Neuronal stem cell (in vitro differentiated cells): ENCODE measurements at places on chromosomes 2 and 18.

DNA sequence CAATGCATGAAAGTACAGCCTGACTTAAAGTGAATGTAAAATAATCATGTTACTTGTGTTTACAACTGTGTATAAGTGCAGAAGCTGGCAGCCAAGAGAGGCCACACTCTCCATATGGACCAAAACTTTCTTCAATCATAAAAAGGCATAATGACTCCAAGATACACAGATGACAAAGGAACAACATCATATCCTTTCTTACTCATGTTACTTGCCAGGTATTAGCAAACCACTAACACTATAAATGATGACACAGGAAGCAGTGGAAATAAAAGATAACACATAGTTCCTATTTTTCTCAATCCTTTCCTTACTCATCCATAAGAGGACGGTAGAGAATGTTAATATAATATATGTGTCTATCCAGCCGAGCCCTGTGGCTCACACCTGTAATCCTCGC, 400.0 kb upstream of the CDH2 start:
- no peak for DNase-seq

DNA sequence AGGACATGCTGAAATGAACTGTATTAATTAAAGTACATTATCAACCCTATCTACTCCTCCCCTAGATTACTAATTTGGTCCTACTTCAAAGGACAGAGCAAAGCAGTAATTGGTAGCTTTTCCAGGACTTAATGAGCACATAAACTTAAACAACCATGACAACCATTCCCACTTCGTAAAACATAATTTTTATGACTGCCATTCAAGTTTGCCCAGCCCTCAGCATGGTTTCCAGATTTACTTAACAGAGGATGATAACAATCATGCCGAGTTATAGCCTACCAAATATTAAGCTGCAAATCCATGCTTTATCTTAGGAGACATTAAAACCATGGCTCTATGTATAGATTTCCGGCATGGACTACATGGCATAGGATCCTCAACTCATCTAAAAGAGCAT, 401.1 kb upstream of the CHAC2 start:
- DNase-seq: no peak

GRCh38 chr2:238255636-238256035, 15.8 kb upstream of the HES6 start:
- no peak for DNase-seq

DNA sequence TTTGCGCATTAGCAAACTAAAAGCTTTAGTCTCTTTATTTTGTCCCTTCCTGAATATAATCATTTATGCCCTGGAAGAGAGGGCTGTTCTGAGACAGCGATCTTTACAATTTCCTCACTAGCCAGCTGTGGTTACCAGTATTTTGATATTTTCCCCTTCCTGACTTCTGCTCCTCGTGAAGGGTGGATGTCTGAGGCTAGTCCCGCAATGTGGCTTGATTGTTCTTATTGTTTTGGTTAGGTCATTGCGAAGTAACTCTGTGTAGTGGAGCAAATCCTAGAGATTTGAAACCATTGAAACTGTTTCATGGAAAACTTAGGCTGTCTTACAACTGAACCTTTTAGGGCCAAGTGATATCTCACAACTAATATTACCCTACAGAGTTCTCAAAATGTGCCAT, 2.4 kb downstream of the MRPL33 start:
- DNase-seq: no peak

DNA sequence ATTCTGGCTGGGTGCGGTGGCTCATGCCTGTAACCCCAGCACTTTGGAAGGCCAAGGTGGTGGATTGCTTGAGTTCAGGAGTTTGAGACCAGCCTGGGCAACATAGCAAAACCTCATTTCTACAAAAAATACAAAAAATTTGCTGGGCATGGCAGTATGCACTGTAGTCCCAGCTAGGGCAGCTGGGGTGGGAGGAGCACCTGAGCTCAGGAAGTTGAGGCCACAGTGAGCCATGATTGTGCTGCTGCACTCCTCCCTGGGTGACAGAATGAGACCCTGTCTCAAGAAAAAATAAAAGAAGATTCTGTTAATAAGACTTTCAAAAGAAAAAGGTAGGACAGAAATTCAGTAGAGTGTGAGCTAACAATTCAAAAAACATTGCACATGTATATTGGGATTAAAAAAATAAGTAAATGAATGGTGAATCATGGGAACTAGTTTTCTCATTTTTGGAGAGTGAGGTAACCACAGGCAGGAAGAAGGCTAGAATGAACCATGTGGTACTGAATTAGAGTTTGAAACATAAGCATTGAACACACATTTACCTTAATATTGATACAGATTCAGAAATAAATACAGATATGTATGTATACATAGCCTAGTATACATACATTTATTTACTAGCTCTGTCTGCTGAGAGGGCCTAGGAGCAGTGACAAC, 53.5 kb downstream of the NCOA1 start:
- no peak for DNase-seq

DNA sequence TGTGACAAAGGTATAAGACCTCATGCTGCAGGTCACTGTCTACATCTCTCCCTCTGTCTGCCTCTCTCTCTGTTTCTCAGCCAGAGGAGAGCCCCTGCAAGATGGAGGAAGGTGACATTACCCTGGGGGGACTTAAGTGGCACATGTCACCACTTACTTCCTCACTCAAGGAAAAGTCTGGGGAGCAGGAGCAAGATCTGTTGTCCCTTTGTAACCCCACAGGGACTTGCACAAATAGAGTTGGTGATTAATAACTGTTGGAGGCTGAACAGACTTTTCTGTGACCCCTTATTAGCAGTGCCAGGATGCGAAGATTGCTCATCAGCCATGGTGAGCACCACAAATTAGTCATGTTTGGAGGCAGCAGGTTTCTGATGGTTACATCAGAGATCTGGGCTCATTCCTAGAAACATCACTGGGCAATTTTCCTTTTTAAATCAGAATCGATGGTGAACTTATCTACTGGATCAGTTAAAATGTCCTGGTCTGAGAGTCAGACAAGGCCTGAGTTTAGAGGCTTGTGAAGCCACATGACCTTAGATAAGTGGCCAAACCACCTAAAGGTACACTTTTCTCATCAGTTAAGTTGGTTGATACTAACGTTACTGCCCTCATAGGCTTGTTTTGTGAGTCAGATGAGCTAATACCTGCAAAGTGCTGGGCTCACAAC, 81.2 kb upstream of the LTBP1 start:
- DNase-seq: no peak

GRCh38 chr18:57197261-57197660, 50.4 kb downstream of the BOD1L2 start:
- DNase-seq: no peak

GRCh38 chr2:39805936-39806608, 27.0 kb upstream of the THUMPD2 start:
- DNase-seq: no peak

DNA sequence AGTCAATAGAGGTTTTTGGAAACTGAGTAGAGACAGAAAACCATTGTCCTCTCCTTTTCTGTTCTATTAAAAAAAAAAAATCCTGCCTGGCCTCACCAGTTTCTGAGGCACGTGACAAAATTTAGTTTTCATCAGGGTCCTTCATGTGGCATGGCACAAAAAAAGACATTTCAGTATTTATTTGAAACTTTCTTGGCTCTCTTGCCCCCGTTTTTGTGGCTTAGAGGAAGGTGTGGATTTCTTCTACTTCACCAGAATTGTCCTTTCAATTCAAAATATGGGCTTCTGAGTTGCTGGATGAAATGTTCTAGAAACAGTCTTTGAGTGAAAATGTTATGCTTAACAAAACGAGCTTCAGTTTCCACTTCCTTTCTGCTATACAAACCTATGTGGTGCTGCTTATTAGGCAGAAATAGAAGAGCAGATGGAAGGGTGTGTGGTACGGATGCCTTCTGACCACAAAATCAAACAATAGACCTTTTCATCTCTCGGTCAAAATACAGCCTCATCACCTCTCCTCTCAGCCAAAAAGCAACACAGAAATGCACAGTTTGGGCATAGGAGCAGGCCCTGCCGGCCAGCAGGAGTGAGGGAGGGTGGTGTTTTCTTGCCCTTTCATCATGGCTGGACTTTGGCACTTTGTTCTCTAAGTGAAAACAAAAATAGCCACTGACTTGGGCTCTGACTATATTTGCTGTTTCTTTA, 89.2 kb downstream of the SH3RF3 start:
- no peak for DNase-seq

GRCh38 chr2:120586507-120587278, 149.0 kb upstream of the GLI2 start:
- peak; percentile 15 for DNase-seq

DNA sequence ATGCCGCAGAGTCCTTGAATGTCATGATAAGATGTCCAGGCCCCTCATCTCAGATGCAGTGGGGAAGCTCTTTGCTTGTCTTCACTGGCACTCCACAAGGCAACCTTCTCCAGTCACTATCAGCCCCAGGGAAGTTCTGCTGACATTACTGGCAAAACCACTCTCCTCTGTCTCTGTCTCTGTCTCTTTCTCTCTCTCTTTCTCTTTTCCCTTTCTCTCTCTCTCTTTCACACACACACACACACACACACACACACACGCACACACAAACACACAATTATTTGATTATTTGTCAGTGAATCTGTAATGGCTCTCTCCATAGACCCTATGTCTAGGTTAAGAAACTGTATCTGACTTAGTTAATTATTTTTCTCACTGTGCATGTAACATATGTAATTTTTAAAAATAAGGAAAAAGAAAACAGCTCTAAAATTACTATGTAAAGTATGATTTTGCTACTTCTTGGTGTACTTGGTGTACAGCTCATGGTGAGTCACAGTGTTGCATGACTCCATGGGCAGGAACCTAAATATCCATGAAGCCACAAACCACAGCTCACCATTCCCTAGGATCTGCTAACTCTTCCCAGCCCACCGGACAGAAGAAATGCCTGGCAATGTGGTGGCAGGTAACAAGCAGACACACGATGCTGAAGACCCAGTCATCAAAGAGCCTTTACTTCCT, 594.9 kb upstream of the ID2 start:
- DNase-seq: no peak

GRCh38 chr2:121489911-121490583, 40.6 kb upstream of the RNU4ATAC start:
- no peak for DNase-seq

- no peak for DNase-seq
These were observed 15.4 kb upstream of the TET3 start for GRCh38 chr2:73969356-73969755.
